Stimulated activated CD8-positive, alpha-beta memory T cell treated with anti-CD3 and anti-CD28 coated beads, Interleukin-15, amount 100 ng/mL, for 1 hour (primary cell): ENCODE measurements at places on chromosomes 3 and 15.
A peak's percentile ranks its signal among the peaks of the same experiment; 100 is the strongest.

DNA sequence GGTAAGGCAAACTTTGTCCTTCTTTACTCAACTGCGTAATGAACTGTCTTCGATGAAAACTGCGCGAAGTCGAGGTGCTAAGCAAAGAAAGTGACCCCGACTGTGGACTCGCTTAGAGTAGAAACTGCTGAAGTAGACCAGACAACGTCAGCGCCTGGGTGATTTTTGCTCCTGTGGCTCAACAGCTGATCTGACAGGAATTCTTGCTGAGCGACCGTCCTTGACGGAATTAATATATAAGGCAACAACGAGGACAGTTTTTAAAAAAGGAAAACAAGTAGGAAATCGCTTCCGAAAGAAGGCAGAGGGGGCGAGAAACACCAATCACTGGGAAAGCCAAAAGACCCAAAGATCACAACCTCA lies 541 bp downstream of the RPS27L start:
- DNase-seq, result no peak

DNA sequence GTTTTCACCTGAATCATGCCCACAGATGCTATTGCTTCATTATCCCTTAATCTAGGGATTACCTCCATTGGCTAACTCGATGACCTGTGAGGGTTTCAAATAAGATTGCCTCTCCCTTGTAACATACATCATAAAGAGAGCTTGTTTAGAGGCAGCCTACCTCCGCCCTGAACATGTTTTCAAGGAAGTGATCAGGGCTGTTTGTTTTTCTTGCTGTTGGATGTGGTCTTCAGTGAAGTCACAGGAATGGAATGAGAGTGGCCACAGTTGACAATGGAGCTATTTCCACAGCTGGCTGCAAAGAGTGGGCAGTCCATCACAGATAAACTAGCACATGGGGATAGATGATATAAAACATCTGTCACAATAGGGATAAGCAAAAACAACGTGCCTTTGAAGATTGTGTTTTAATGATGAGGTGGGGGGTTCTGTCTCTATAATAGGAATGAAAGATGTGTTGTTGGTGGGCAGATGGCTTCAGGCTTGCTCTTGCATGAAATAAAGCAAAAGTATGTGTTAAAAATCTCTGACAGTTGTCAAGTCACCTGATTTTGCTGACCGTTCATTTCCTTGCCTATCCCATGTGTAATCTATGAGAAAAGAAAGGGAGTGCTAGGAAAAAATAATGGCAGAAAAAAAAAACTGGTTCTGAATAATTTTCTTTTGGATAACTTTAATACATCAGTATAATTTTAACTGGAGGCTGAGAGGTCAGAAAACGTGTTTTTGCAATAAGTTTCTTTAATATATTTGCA lies 642.3 kb downstream of the RBMS3 start:
- no peak for DNase-seq

GRCh38 chr3:130850044-130850797 lies 43.7 kb upstream of the ATP2C1 start:
- no peak for DNase-seq

DNA sequence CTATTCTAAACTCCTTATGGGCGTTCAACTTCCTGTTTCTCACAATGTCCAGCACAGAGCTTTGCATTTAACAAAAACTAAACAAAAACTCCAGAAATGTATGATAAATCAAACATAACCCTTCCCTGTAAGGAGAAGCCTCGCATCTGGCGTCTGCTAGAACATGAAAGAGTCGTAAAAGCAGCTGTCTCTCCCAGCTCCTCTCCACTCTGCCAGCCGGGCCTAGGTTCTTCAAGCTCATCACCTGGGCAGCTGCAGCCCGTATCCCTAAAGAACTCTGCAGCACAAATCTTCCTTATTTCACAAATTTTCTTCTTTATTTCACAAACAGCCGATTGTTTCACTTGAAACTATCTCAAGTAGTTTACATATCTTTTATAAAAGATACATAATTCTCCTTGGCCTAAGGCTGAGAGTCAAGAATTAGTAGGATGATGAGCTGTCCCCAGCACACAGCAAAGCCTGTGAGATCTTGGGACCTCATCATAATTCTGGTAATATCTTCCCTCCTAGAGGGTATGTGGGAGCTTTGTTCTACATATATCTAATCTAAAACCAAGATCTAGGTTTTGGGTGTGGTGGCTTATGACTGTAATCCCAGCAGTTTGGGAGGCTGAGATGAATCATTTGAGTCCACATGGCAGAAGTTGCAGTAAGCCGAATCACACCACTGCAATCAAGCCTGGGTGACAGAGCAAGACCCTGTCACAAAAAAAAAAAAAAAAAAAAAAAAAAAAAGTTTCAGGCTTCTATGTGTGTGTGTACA lies 35.3 kb downstream of the ANXA2 start:
- DNase-seq, result no peak

GRCh38 chr15:34258151-34258550 lies 33.3 kb downstream of the EMC4 start:
- no peak for DNase-seq

GRCh38 chr3:122590610-122591009 lies 13.2 kb downstream of the PARP15 start:
- no peak for DNase-seq

DNA sequence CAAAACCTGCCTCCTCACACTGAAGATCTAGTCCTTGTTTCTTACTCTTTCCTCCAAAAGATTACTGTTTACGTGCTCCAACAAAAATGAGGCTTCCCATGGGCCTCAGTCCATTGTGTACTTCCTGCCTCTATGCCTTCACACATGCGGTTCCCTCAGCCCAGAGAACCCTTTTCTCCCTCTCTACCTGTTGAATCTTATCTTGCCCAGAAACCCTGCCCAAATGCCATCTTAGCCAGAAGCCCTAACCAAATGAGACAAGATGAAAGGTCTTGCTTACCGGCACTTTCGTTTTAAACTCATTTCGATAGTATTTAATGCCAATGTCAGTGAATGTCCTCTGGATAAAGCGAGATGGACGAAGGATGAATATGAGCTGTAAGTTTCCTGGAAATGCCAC lies 85.5 kb downstream of the B3GNT5 start:
- DNase-seq, result no peak

- no peak for DNase-seq
Measured at GRCh38 chr15:47331829-47332393, 385.4 kb upstream of the SEMA6D start.

DNA sequence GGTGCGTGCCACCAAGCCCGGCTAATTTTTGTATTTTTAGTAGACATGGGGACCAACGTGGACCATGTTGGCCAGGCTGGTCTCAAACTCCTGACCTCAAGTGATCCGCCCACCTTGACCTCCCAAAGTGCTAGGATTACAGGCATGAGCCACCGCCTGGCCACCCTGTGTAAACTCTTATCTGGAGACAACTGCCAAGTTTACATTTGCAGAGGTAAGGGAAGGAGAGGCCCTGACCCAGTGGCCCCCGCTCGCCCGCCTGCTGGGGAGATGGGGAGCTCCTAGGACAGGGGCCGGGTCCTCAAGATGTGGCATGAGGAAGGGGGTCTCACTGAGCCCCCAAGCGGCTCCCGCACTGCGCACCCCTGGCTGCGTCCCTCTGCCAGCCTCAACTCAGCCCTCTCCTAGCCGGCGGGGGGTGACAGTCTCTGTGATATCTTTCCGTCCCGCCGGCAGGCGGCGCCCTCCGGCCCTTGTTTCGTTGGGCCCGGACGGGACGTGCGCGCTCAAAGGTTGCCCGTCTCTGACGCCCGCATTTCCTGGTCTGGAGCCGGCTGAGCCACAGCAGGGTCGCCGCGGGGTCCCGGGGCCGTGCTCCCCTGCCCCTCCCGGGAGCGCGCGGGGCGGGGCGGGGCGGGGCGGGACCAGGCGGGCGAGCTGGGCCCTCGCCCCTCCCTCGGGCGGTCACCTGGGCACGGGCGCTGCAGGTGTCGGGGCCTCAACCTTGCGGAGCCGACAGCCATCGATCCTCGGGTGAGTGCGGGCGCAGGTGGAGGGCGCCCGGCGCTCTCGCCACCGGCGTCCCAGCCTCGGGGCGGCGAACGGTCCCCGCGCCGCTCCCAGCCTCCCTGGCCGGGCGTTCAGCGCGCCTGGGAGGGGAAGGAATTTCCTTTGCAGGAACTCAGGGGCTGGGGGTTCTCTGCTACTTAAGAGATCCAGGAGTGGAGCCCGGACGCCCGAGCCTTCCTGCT lies at the start of gene GPR160:
Gene GPR160 (plus strand): TSS at position 533 of the 971 bp plus-strand sequence. CDS start 45,978 bp downstream, outside the sequence.
- DNase-seq, result peak; percentile 49

DNA sequence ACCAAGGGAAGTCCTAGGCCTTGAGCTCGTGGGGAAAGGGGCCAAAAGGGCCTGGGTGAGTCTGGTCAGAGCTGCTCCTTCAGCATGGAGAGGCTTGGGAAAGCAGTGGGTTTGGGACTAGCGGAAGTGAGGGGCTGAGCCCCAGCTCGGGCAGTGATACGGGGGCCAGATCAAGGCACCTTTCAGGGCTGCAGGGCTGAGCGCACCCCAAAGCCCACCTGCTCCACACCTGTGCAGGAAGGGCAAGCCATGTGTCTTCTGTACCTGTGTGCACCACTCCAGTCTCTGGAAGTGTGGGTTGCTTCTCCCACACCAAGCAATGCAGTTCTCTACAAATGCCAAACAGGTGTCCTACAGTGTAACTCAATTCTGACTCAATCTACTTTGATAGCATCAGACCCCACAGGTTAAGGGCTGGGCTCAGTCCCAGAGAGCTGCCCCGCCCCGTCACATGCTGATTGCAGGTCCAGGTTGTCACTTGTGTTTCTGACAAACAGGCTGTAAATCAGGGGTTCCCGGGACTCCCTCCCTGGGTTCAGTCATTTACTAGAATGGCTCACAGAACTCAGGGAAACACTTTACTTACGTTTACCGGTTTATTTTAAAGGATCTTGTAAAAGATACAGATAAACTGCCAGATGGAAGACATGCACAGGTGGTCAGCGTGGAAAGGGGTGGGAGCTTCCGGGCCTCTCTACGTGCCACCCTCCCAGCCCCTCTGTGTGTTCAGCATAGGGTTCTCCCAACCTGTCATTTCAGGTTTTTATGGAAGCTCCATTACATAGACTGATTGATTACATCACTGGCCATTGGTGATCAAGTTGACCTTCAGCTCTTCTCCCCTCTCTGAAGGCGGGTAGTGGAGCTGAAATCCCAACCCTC lies 28.8 kb upstream of the KLF13 start:
- DNase-seq, result no peak

DNA sequence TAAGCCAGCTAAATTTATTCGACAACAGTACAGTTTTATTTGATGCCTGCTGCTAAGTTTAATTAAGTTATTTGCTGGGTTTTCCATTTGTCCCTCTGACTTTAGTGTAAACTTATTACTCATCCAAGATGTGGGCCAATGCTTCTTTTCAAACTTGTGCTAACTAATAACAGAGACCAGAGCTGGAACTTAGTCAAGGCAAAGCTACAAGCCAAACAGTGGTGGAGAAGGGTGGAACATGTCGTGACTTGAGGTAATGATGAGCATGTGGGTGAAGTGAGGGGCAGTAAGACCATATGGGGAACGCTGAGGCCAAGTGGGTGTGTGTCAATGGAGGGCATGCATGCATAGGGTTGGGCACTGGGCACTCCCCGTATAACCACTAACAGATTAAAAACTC lies 63.9 kb downstream of the NMD3 start:
- DNase-seq, result no peak

GRCh38 chr3:99499235-99500158 lies 138.9 kb upstream of the COL8A1 start:
- no peak for DNase-seq

GRCh38 chr3:177491296-177492032 lies 294.2 kb upstream of the TBL1XR1 start:
- DNase-seq, result no peak

GRCh38 chr15:42133886-42134502 lies 22.4 kb downstream of the PLA2G4F start:
- DNase-seq, result no peak

- DNase-seq, result no peak
Measured at GRCh38 chr3:122322095-122323075, 2.7 kb upstream of the CSTA start.

DNA sequence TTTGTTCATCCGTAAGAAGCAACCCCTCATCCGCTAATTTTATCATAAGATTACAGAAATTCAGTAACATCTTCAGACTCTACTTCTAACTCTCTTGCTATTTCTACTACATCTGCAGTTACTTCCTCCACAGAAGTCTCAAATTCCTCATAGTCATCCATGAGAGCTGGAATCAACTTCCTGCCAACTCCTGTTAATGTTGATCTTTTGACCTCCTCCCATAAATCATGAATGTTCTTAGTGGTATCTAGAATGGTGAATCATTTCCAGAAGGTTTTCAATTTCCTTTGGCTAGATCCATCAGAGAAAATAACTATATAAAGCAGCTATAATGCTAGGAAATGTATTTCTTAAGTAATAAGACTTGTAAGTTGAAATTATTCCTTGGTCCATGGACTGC lies 115.1 kb downstream of the TAFA4 start:
- no peak for DNase-seq

GRCh38 chr3:101204246-101204645 lies 116.1 kb downstream of the IMPG2 start:
- no peak for DNase-seq

DNA sequence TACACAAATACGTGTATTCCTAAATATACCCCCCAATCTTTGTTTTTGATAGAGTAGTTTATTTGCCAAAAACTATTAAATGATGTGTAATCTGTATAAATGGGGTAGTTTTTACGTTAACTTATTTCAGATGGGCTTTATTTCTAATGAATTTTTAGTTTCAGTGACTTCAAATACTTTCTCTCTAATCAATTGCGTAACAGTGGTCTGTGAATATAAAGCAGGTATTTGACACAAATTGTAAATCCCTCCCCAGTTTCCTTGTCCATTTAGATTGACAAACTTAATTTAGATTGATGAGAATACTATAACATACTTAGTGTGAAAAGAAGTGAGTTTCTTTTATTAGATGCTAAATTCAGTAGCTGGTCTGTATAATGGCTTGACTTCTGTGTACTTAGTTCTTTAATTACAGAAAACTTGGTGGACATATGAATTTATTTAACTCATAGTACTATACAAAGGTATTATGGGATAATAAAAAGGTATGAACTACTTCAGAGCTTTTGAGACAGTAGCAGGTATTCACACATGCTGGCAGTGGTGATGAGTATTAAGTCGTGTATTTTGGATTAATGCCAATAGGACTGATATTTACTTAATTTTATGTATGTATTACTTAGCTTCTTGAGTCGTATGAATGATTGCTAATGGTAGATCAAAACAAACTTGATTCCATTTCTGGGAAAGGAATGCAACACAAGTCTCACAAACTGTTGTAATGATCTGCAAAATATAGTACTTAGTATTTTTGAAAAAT lies 81.6 kb downstream of the STT3B start:
- no peak for DNase-seq

GRCh38 chr15:74511583-74511982 lies 29.4 kb upstream of the ARID3B start:
- no peak for DNase-seq
